ENCODE measurements at places on chromosomes 3 and 15.
A peak's percentile ranks its signal among the peaks of the same experiment; 100 is the strongest.

DNA sequence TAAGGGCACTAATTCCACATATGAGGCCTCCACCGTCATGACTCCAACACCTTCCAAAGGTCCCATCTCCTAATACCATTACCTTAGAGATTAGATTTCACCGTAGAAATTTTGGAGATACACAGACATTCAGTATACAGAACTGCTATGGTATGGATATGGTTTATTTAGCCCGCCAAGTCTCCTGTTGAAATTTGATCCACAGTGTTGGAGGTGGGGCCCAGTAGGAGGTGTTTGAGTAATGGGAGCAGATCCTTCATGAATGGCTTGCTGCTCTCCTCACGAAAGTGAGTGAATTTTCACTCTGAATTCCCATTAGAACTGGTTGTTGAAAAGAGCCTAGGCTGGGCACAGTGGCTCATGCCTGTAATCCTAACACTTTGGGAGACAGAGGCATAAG is 7.4 kb downstream of the MKRN3 start:
- DNase-seq = no peak

DNA sequence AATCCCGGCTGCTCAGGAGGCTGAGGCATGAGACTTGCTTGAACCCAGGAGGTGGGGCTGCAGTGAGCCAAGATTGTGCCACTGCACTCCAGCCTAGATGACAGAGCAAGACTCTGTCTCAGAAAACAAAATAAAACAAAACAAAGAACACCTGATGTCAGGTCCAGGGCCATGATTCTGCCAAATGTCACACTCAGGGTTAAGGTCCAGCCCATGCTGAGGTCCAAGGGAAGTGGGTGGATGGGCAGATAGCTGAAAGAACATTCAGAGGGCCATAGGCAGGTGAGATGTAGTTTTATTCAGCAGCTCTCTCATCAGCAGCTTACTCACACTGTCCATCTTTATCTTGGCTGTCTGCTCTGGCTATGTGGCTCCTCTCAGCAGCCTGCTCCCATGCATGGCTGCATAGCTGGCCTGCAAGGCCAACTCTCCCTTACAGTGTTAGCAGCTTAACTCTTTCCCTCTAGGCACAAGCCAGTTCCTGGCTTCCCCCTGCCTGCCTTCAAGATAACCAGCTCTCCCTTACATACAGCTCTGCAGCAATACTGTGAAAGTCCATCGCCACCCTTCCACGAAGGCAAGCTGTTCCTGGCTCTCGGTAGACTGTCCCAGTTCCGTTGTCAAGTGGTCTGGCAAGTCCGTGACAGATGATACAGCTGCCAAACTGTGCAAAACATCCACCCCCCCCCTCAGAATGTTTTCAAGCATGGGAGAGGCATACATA is 62.4 kb upstream of the SIAH2 start:
- DNase-seq = no peak

GRCh38 chr15:62262305-62262941 is 97.3 kb upstream of the C2CD4B start:
- peak; percentile 48 for DNase-seq

DNA sequence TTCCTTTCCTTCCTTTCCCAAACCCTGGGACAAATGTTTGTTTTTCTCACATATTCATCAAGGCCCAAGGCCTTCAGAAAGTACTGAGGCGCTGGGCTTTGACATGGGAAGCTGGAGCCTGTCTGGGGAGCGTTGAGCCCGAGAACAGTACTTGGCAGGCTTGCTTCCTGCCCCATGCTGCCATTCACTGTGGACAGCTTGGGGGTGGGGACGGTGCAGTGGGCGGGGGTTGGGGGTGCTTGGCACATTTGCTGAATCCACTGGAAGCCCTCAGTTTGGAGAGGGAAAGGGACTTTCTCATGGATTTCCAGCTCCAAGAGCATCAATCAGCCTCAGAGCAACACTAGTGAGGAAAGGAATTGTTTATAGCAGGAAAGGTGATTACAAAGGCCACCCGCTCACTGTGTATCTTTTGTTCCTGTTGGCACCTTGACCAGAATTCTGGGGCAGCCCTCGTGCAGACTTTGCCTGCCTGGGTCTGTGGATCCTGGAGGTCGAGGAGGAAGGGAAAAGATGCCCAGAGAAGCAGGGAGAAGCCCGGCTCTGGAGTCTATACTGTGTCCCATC is 199.8 kb upstream of the RGMA start:
- DNase-seq = no peak

DNA sequence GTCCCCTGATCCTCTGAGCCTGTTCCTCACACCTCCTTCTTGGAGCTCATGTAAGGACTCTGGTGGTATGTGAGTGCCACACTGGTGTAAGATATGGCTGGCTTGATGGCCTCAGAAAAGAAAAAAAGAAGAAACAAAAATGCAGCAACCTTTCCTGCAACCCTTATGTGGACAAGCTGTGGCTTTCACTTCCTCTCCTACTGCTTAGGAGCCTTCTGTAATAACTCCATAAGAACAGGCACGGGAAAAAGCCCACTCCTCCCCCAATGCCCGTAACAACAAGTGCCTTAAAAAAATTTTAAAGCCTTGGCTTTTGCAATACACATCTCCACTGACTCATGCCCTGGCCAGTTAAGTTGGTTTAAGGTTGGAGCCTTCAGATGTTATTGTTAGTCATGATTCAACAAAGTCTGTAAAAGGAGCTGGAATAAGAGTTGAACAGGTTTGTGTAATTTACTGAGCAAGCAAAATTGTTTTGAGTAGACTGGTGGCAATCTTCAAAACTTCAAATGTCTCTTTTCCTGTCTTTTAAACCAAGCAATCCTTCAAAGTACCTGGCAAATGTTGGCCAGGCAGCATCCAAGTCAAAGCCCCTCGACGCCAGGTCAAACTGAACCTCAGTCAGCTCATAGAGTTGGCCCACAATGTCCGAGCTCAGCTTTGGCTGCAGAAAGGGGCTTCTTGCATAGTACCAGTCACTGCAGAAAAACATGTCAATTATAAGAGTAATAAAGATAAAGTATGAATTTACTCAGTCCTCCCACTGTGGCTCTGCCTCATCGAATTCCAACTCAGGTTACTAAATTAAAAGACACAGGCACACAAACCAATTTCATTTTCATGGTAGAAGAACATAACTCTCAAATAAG is 22.9 kb downstream of the FYCO1 start:
- DNase-seq = peak; percentile 85

DNA sequence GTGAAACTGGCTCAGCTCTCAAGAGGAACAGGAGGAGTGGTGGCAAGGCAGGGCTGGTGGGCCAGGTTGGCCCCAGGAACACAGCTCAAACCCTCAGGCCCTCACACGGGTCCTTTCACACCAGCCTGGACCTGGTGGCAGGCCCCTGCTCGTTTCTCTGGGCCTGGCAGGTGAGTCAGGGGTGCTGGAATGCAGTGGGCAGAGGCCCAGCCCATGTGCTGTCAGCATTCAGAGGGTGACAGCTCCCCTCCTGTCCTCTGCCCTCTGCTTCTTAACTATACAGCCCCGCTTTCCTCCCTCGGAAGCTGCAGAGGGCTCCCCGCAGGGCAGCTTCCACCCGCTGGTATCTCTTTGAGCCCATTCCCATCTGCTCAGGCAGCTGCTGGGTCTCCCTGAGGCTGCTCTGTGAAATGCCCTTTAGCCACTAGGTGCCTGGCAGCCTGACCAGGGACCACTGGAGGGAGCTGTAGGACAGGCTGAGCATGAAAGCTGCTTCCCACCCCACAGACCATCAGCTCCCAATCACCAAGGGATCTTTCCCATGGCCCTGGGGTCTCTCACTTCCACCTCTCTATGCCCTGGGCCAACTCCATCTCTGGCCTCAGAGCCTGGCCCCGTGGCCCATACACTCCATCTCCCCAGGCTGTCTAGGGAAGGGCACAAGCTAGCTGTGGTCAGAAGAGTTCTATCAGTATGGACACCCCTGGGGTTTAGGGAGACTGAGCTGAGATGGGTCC is 24.8 kb downstream of the SHF start:
- peak; percentile 89 for DNase-seq

GRCh38 chr3:135966271-135966961 is 888 bp downstream of the PPP2R3A start:
- DNase-seq = no peak

DNA sequence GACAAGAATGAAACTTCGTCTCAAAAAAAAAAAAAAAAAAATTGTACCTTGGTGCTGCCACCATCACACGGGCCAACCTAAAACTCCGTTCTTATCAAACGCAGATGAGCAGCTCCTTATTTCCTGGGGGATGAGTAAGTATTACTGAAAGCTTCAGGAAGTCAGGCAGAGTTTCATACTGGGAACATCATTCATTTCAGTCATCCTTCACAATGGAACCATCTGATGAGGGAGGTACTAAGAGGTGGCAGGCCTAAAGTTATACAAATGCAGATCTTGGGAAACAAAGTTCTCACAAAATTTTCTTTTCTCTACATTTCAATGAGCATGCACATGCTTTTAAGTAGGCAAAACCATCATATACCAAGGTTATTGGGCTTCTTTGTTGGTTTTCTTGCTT is 636.0 kb upstream of the LMCD1 start:
- no peak for DNase-seq

DNA sequence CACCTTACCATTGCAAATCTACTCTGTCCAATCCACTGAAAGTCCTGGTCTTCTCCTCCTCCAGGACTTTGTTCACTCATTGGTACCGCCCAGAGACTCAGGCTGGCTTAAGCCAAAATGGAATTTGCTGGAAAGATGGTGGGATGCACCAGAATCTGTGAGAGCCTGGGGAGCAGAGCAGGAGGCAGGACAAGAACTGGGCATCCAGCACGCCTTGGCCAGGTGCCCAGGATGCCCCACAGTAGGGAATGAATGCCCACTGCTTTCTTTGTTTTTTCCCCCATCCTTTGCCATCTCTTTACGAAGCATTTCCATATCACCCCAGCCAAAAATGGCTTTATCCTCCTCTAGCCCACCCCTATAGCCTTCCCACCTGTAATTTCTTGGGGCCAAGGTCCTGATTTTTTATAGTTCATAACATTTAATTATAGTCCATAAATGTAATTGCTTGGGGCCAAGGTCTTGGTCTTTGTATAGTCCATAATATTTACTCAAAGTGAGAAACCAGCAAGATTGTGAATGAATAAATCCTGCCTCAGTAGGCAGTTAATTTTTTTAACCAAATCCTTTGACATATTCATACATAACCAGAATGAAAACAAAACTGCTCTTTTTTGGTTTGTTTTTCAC is 23.3 kb upstream of the IREB2 start:
- DNase-seq = no peak

DNA sequence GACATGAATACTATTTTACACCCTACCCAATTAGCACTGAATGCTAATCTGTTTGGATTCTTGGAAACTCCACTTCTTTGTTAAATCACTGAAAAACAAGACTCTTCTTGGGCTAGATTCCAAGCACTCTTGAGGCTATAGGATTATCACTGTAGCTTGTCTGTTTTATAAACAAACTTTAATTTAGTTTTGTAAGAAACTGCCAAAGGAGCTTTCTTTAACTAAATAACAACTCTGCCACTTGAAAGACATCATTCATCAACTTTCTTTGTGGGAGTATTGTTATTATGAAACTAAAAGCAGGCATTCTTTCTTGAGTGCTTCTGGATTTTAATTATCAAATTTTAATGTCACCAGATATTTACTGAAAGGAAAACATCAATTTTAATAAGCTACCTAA is 24.1 kb downstream of the CBLB start:
- no peak for DNase-seq

GRCh38 chr15:51579012-51579411 is 43.6 kb downstream of the DMXL2 start:
- no peak for DNase-seq

- DNase-seq = no peak
Measured at GRCh38 chr3:61236556-61236955, 14.7 kb downstream of the FHIT start.
